ENCODE measurements at places on chromosomes 7 and 10.

GRCh38 chr10:103968441-103969391, 1.8 kb downstream of the SLK start:
- no peak for DNase-seq

- DNase-seq: no peak
These were observed 16.9 kb upstream of the CUL1 start for GRCh38 chr7:148681821-148682220.

GRCh38 chr10:49609283-49610113, 612 bp upstream of the SLC18A3 start:
- DNase-seq: no peak

GRCh38 chr7:52151559-52151958, 835.0 kb upstream of the COBL start:
- no peak for DNase-seq

- no peak for DNase-seq
These were observed 255.3 kb downstream of the FZD1 start for GRCh38 chr7:91519241-91520158.

DNA sequence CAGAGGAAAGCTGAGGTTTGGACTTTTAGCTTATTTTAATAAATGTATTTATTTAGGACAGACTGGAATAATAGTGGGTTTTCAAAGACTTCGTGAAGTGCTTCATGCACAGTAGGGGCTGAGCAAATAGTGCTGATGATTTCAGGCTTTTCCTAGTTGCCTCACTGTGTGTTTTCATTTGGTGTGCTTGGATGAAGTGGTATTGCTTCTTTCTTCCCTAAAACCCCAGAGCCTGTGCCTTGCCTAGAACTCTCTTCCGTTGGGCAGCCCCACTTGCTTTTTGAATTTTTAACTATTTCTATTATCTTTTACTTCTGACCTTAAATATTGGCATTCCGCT, 49.6 kb downstream of the ARID5B start:
- DNase-seq: no peak

DNA sequence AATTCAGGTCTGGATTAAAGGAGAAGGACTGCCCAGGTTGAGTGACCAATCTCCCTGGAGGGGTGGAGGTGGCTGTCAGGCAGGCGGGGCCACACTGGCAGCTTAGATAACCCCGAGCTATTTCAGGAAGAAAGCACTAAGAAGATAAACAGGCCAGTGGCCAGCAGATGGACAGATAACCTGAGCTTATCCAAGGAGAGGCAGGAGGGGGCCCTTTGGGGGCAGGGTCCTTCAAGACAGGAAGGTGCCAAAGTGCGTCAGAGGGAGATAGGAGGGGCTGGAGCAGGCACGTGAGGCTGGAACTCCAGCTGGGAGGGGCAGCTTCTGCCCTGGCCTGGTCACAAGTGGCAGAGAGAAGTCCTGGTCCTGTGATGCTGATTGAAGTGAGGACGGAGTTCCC, 29.8 kb upstream of the PODXL start:
- no peak for DNase-seq

- peak; percentile 82 for DNase-seq
These were observed 4.6 kb upstream of the VGF start for GRCh38 chr7:101169838-101170551.
